ENCODE measurements at places on chromosomes 16 and 17.

DNA sequence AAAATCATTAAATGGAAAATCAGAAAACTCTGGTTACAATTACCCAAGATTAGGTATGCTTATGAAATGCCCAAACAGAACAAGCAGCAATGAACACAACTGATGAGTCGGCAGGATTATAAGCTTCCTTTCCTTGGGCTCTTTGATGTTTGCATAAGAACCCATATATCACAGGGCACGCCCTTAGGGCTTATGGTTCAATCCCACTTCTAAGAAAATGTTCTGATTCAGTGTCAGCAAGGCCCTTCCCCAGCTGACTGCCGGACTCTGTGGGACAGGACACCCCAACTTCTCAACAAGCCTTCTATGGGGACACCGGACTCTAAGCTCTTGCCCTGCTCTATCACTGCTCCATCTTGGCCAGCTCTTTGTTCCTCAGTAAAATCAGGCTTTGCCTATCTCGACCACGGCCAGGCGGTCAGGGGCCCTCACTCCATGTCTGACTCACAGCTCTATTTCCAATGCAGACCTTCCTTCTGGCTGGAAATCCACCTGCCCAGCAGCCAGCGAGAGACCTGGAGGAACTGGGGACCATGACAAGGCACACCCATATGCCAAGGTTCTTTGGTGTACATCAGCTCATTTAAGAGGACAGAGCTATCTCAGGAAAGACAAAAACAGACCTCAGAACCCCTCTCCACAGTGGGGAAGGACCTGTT is 26.8 kb downstream of the LITAFD start:
- no peak for DNase-seq

GRCh38 chr16:88647178-88648070 is 3.4 kb downstream of the CYBA start:
- DNase-seq, result no peak

DNA sequence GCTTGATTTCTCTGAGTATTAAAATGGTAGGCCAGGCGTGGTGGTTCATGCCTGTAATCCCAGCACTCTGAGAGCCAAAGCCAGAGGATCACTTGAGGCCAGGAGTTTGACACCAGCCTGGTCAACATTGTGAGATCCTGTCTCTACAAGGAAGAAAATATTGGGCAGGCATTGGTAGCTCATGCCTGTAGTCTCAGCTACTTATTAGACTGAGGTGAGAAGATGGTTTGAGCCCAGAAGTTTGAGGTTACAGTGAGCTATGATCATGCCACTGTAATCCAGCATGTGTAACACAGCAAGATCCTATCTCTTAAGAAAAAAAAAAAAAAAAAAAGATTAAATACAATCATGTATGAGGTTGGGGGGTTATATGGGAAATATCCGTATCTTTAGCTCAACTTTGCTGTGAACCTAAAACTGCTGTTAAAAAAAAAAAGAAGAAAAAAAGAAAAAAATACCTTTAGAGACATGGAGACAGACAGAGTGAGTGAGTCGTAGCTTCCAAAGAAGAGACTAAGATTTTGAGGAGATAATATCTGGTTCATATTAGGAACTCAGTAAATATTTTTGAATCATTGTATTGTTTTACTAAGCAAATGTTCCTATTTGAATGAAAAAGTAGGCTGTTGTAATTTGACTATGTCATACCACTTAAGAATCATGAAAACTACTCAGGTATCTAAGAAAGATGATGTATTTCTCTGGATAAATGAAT is 325.7 kb upstream of the TBX2 start:
- no peak for DNase-seq

- DNase-seq, result no peak
Measured at GRCh38 chr17:82896071-82897000, 56.5 kb upstream of the ZNF750 start.

- DNase-seq, result no peak
Measured at GRCh38 chr16:81967358-81967757, 43.9 kb downstream of the SDR42E1 start.

- no peak for DNase-seq
Measured at GRCh38 chr16:17019366-17019765, 451.4 kb downstream of the XYLT1 start.

GRCh38 chr17:32297860-32298259 is 32.2 kb downstream of the RHBDL3 start:
- no peak for DNase-seq

- DNase-seq, result no peak
Measured at GRCh38 chr16:71430744-71431143, 11.1 kb downstream of the TLE7 start.

DNA sequence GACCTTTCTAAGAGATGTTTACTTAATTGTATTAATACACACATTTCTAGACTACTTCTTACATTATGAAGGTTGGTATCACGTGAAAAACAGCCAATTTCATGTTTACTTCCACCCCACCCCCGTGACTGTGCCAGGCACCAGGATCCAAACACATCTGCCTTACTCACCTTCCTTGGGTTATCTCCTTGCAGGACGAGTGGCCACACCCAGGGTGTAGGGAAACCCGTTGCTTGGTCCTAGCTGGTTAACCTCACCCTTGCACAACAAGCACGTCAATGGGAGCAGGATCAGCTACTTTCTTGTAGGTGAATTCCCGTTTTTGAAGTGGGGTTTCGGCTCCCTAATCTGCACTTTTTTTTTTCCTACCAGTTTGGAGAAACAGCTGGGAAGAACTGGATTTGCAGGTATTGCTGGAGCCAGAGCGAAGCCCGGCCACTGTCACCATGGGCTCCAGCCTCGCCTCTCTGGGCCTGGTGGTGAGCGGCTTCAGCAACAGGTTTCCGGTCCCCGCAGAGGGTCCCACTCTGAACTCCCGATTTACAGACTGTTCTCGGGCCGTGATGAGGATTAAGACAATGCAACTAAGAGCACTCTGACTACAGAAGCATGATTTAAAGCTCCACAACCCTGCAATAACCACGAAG is 2.1 kb upstream of the UBB start:
- DNase-seq, result no peak

DNA sequence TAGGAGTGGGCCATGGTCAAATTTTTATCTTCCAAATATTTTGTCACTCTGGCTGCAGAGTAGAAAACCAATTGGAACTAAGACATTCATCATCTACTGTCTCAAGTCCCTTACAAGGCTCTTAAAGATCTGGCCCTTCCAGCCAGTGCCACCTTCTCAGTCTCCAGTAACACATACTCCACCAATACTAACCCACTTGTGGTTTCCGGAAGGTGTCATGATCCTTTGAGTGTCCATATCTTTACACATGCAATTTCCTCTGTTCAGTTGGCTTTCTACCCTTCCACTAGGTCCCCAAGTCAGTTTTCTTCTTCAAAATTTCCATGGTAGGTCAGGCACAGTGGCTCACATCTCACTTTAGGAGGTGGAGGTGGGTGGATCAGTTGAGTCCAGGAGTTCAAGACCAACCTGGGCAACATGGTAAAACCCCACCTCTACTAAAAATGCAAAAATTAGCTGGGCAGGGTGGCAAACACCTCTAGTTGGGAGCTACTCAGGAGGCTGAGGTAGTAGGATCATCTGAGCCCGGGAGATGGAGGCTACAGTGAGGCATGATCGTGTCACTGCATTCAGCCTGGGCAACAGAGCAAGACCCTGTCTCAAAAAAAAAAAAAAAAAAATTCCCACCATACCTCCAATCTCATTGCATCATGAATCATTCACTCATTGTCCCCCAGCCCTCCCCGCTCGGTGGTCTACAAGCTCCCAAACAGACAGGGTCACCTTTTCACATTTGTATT is 6.0 kb upstream of the GRB2 start:
- DNase-seq, result no peak

DNA sequence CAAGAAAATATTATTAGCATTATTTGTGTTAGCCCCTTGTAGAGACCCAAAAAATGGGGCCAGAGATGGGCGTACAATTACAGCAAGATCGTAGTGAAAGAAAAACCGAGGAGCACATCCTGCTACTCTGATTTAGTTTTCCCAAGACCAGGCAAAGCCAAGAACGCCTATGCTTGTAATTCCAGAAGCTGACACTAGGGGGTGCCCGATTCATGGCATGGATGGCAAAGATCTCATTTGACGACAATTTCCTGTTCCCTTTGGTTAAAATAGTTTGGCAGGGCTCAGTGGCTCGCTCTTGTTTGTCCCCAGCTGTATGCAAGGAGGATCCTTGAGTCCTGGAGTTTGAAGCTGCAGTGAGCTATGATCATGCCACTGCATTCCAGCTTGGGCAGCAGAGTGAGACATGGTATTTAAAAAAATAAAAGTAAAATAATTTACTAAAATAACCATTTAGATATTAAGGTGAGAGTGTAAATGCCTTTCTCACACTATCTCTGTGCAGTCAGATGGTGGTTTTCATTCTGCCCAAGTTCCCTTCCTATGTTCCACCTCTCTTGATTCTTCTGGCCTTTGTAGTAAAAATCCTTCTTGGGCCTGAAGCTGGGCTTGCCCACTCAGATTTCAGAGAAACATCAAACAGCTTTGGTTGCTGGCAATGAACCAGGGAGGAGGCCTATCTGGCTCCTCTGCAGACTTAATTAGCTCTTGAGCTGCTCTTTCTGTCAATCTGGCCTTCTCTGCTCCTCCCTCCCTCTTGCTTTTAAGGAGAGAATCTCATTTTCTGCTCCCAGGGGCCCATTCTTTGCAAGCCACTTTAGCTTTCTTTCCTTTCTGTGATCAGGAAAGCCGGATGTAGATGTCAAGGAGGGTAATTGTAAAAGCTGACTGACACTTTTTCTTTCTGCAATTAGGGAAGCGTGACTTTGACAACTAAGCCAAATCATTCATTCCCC is 31.2 kb downstream of the TMEM238L start:
- peak; percentile 68 for DNase-seq

DNA sequence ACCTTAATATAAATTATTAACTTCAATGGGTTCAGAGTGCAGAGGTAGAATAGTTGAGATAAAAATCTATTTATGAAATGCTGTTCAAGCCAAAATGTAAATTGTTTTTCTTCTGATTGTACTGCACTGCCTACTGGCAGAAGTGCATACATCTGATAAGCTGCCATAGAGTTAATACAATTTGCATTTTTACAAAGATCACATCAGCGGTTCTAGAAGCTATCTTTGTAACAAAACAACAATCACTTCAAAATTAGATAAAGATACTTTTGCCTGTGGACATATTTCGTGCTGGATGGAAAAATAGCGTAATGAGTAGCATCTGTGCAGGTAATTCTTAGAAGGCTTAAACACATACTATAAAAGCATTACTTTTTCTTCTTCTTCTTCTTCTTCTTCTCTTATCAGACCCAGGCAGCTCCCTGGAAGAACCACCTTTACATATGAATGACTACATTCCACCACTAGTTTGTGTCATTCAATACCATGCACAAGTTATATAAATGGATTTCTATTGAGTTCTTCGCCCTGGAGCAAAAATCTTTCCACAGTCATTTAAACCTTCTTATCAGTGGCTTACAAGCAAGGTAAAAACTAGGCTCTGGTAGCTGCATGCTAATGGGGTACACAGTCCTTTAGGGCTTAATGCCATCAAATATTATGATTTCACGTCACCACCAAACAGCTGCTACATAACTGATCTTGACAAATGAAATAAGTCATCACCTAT is 47.0 kb downstream of the SYNRG start:
- DNase-seq, result no peak

GRCh38 chr17:74230896-74231295 is 17.5 kb downstream of the TTYH2 start:
- DNase-seq, result no peak

- DNase-seq, result peak; percentile 36
Measured at GRCh38 chr16:78437352-78437968, 338.0 kb downstream of the WWOX start.

DNA sequence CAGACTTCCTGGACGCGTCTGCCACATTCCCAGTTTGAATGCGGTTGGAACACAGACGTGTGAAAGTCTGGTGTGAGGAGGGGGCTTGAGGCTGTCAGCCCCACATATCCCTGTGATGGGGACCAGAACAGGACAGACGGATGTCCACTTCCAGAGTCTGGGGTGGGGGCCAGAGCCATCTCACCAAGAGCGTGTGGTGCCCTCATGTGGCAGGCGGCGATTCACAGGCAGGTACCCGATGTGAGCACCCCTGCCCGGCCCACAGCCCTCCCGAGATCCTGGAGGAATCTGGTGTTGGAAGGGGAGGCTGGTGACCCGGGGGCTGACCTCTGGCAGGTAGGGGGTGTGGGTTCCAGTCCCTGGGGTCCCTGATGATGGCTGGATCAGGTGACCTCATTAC is 51.5 kb downstream of the ENGASE start:
- DNase-seq, result no peak

GRCh38 chr16:71369494-71369893 is 11.0 kb downstream of the CALB2 start:
- DNase-seq, result no peak

DNA sequence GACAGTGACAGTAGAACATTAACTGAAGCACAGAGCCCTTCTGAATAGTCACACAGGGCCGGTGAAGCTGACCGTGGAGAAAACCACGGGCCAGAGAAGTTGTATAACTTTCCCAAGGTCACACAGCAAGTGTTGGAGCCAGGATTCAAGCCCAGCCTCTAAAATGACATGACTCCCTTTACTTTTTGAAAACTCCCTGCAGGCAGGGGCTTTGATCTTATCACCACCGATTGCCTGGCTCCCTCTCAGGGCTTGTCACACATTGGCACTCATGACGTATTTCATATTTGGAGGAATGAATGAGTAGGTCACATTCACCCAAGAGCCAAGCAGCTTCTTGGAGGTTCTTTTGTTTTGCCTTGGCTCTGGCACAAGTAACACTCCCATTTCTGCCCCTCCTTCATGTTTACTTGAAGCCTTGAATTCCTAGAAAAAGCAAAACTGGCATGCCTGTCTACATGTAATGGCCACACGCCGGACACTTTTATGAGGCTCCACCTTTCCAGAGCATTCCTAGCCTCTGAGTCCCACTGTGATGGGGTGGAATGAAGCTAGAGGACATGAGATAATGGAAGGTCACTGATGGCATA is 13.3 kb upstream of the RBBP6 start:
- no peak for DNase-seq

DNA sequence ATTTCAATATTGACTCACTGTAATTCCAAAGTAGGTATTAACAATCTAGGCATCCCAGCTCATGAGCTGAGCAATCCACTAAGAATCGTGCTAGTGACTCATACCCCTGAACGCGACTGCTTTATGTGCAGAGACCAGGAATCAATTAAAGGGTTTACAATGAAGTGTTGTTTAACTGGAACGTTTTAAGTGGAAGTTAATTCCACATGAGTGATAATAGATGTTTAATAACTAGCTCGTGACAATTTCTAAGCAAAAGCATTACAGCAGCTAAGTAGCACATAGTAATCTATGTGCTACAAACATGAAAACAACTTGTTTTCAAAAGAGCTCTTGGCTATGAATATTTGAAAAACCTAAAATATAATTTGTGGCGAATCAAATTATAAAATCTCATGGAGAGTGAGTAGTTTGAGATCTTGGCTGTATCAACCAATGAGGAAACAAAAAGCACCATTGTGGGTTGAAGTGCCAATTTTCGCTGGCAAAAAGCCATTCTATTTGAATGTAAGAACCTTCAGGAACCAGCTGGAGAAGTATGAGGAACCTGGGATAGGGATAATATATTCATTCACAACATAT is 9.4 kb downstream of the GJC1 start:
- no peak for DNase-seq

DNA sequence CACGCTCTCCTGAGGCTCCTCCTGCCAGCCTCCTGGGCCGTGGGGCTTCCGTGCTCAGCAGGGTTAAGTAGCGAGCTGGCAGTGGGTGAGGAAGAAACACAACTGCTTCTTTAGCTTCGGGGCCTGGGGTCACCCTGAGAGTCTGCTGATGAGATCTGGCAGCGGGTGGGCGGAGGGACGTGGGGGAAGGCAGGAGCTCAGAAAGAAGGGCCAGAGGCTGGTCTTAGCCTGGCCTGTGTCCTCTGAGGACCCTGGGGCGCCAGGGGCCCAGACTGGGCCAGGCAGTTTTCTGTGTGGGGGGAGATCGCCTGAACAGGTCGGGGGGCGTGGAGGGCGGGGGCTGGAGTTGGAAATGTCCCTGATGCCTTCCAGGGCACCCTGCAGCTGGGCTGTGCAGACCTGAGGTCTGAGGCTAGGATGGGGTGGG is 97.8 kb upstream of the GSE1 start:
- no peak for DNase-seq

Measured in stimulated activated naive CD8-positive, alpha-beta T cell treated with anti-CD3 and anti-CD28 coated beads, Interleukin-15, Interleukin-2, amounts not matched to agents 100 U/mL and 50 U/mL, for 24 hours (primary cell).